Central memory CD8-positive, alpha-beta T cell (primary cell): ENCODE measurements at places on chromosomes 7 and 10.

DNA sequence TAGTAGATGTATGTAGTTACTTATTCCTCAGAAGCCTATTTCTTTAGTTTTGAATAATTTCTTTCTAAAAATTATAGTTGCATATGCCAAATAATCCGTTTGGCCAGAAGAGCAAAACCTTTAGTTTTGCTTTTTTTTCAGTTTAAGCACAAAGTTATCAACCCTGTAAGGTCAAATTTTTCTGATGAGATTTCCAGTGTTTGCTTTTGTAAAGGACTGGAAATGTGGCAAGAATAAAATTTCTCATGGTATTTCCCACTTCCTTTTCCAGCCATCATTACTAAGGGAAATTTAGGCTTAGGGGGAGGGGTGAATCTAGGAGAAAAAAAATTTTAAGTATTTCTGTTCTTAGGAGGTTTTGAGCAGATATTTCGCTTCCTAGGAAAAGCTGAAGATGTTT, 7.6 kb downstream of the CALD1 start:
- no peaks in the 10 kb centered on the region for H3K4me1 ChIP-seq
- no peaks in the 10 kb centered on the region for H3K36me3 ChIP-seq
- no peak overlapping the region for H3K4me3 ChIP-seq
- no peak overlapping the region for H3K27ac ChIP-seq
- DNase-seq, result no peak

DNA sequence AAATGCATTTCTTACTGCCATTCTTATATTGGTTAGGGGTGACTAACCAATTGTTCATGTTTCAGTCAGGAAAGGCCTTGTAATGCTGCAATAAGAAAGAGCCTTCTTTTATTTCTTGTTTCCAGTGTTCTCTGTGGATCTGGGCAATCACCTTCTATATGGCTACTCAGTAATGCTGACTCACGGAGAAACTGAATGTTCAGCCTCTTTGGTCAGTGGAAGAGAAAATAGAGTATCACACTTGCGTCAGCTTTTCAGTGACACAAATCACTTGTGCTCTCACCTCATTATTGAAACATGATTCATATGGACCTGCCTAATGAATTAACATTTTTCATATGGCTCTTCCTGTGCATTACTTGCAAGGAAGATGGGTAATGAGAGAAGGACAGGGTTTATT, 243.9 kb upstream of the POT1 start:
- no peaks in the 10 kb centered on the region for H3K36me3 ChIP-seq
- H3K27ac ChIP-seq, result no peak overlapping the region
- no peaks in the 10 kb centered on the region for H3K4me1 ChIP-seq
- H3K27me3 ChIP-seq, result no peaks in the 10 kb centered on the region
- no peak for DNase-seq
- H3K4me3 ChIP-seq, result no peak overlapping the region

DNA sequence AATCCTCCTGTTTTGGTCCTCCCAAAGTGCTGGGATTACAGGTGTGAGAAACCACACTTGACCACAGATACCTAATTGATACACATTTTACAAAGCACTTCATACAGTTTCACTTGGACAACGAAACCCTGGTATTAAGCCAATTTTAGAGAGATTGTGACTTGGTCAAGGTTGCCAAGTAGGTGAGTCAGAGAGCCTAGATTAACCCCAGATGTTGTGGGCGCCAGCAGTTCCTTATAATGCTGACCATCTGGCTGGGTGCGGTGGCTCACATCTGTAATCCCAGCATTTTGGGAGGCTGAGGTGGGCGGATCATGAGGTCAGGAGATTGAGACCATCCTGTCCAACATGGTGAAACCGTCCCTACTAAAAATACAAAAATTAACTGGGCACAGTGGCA, 4.9 kb upstream of the PHKG1 start:
- no peak overlapping the region for H3K4me3 ChIP-seq
- no peak for DNase-seq
- no peaks in the 10 kb centered on the region for H3K27me3 ChIP-seq
- H3K4me1 ChIP-seq, result no peaks in the 10 kb centered on the region
- no peak overlapping the region for H3K27ac ChIP-seq
- H3K36me3 ChIP-seq, result peaks cover 42% of the 10 kb centered on the region

DNA sequence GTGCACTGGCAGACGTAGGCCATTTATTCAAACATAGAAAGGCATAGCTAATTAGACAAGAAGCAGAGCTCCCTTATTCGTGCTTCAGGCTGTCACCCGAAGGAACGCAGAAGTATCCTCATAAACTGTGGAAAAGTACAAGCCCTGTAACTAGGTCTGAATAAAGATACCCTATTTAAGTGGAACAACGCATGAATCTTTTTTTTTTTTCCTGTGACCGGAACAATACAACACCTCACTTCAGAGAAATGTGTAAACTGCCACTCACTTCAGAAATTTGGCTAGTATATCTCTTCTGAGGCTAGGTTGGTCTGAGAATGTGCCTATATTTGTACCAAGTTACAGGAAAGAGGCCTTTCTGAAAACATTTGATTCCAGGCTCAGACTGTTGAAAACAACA, 8.0 kb upstream of the CSTF2T start:
- peaks cover 10% of the 10 kb centered on the region for H3K4me1 ChIP-seq
- H3K27me3 ChIP-seq, result no peaks in the 10 kb centered on the region
- DNase-seq, result no peak
- H3K27ac ChIP-seq, result no peak overlapping the region
- H3K4me3 ChIP-seq, result no peak overlapping the region
- no peaks in the 10 kb centered on the region for H3K36me3 ChIP-seq

GRCh38 chr10:28738200-28738599, 60.9 kb downstream of the BAMBI start:
- no peak for DNase-seq
- no peaks in the 10 kb centered on the region for H3K4me1 ChIP-seq
- no peak overlapping the region for H3K4me3 ChIP-seq
- no peaks in the 10 kb centered on the region for H3K36me3 ChIP-seq
- H3K27me3 ChIP-seq, result peaks cover 41% of the 10 kb centered on the region
- H3K27ac ChIP-seq, result no peak overlapping the region

DNA sequence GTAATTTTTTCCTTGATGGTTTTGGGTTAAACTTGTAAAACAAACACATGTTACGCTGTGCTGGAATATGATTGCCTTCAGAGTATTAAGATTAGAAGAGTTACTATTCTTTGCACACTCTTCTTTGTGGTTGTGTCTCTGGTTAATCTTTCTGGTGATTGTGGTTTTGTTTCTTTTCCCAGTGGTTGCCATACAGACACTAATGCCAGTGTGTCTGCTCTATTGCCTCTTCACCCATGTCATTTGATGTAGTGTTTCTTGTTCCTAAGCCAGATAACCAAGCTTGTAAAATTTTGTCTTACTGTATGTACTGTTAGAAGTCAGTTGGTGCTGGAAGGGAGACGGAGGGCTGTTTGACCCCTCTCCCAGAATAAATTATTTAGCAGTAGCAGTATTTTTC, 124.8 kb downstream of the PHTF2 start:
- H3K4me1 ChIP-seq, result peaks cover 10% of the 10 kb centered on the region
- no peak overlapping the region for H3K4me3 ChIP-seq
- DNase-seq, result no peak
- no peak overlapping the region for H3K27ac ChIP-seq

DNA sequence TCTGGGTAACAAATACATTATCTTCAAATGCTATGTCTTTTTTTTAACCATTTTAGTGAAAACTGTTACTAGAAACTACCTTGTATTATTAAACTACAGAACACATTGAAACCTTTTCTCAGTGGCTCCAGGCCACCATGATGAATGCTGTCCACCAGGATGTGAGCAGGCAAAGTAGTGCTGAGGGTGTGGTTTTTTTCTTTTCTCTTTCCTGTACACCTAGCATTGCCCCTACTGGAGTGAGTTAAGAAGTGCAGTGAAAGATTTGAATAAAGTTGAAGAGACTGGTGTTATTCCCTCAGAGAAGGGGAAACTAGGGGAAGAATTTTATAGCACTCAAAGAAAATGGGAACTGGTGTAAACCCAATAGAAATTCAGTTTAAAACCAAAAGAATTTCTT, 120.0 kb upstream of the SAMD8 start:
- H3K4me1 ChIP-seq, result peaks cover 11% of the 10 kb centered on the region
- H3K4me3 ChIP-seq, result no peak overlapping the region
- H3K27ac ChIP-seq, result no peak overlapping the region
- no peaks in the 10 kb centered on the region for H3K27me3 ChIP-seq

DNA sequence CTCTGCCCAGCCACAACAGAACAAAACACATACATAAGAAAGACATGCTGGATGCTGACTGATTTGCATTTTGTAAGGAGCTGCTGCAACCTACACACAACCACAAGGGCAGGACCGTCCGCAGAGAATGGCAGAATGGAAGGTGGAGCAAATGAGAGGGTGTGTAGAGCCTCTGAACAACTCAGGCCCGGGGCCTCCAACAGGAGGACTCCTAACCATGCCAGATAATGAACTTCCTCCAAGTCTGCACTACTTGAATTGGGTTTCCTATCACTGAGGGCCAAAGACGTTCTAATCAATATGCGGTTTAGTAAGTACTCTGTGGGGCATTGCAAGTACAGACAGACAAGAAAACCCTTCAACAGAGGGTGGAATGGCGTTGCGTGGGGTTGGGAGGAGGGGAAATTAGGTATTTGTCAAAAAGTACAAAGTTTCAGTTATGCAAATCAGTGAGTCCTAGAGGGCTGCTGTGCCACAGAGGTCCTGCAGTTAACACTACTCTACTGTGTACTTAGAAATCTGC, 14.6 kb downstream of the VOPP1 start:
- H3K4me3 ChIP-seq, result peak overlapping the region; percentile 42
- peaks cover 23% of the 10 kb centered on the region for H3K36me3 ChIP-seq
- H3K27me3 ChIP-seq, result no peaks in the 10 kb centered on the region
- no peak for DNase-seq

DNA sequence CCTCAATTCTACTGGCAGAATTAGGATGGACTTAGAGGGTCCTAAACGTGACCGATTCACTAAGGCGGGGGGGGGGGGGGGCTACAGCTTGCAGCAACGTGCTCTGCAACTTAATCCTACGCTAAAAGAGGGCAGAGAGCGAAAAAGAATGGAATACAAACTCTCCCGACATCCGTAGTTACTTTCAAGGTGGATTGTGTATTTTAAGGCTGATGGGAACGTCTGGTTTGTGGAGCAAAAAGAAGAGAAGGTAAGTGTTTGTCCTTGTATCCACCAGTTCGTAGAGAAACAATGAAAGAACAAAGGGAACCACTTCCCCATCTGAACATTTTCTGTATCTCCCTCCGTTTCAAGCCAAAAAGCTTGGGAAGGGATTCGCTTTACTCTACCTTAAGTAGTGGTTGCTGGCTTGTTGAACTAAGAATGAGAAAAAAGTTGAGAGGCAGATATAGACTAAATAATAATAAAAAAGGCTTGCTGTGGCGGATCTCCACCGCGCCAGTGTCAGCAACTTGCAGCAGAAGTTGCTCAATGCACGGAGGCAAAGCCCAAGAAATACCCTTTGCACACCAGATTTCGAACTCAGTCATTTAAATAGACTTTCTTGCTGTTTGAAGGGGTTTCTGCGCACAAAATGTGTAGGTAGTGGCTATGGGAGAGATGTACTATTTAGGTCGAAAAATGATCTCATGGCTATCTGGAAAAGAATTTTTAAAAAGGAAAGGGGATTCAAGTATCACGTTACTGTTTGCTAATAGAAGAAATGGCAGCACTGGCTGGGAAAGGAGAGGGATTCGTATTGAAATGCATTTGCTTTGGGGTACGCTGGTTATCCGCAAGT, 736 bp downstream of the SKIDA1 start:
- peaks cover 6% of the 10 kb centered on the region for H3K36me3 ChIP-seq
- peak overlapping the region; percentile 81 for H3K4me3 ChIP-seq
- DNase-seq, result no peak
- H3K27me3 ChIP-seq, result peaks cover 25% of the 10 kb centered on the region

GRCh38 chr10:15189133-15189885, 20.8 kb upstream of the NMT2 start:
- H3K4me3 ChIP-seq, result no peak overlapping the region
- H3K27ac ChIP-seq, result no peak overlapping the region
- DNase-seq, result no peak

DNA sequence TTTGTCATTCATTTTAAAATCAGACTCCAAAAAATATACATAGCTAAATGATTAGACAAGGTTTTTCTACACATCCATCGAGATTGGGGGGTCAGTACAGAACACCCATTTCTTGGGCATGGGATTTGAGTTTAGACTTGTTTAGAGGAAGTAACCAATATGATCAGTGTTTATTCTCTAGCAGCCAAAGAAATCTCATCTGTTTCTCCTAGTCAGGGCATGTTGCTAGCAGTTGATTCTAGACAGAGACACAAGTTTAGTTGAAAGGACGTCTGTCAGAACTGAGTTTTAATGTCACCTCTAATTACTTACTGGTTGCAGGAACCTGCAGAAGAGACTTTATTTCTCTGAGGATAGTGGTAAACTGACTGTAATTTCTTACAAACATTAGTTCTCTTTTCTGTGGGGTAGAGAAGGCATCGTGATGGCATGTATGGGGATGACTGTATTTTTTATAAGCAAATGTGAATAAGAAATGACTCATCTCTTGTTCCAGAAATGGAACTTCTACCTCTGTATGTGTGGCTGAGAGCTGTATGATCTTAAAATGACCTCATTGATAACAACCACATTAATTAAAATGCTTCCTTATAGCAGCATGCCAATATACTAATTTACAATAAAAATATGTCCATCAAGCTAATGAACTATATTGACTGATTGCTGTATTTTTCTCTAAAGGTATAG, 30.6 kb upstream of the RHOBTB1 start:
- H3K27me3 ChIP-seq, result peaks cover 30% of the 10 kb centered on the region
- H3K4me1 ChIP-seq, result no peaks in the 10 kb centered on the region
- no peak overlapping the region for H3K27ac ChIP-seq
- H3K36me3 ChIP-seq, result no peaks in the 10 kb centered on the region

GRCh38 chr10:103676058-103676785, 179.2 kb downstream of the SH3PXD2A start:
- no peaks in the 10 kb centered on the region for H3K27me3 ChIP-seq
- no peak overlapping the region for H3K4me3 ChIP-seq
- peaks cover 1% of the 10 kb centered on the region for H3K36me3 ChIP-seq
- no peak overlapping the region for H3K27ac ChIP-seq
- peaks cover 16% of the 10 kb centered on the region for H3K4me1 ChIP-seq
- no peak for DNase-seq

- DNase-seq, result no peak
- peaks cover 5% of the 10 kb centered on the region for H3K36me3 ChIP-seq
- H3K4me1 ChIP-seq, result peaks cover 34% of the 10 kb centered on the region
- no peaks in the 10 kb centered on the region for H3K27me3 ChIP-seq
- no peak overlapping the region for H3K4me3 ChIP-seq
Observed at GRCh38 chr7:151271699-151272355, 23.3 kb upstream of the SMARCD3 start.

GRCh38 chr7:95537468-95537867, 51.7 kb downstream of the ASB4 start:
- H3K4me3 ChIP-seq, result no peak overlapping the region
- no peaks in the 10 kb centered on the region for H3K36me3 ChIP-seq
- H3K27ac ChIP-seq, result no peak overlapping the region

DNA sequence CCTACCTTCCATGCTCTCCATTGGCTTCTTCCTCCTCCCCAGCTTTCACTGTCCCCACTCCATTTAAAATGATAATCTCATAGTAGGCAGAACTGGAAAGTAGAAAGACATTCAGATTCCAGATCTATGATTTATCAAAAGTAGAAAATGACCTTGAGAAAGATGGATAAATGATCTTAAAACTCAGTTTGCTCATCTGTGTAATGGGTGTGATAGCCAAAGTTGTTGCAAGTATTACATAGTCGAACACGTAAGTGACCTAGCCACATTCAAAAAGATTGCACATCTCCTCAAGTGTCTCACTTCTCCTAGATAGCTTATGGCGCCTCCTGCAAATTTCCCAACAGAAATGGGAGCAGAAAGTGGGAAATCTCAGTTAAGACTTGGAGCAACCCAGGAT, 89.8 kb upstream of the FGL2 start:
- no peak overlapping the region for H3K4me3 ChIP-seq
- H3K27me3 ChIP-seq, result no peaks in the 10 kb centered on the region
- no peaks in the 10 kb centered on the region for H3K4me1 ChIP-seq
- DNase-seq, result no peak
- peaks cover 4% of the 10 kb centered on the region for H3K36me3 ChIP-seq
